Mucosa of descending colon (tissue), 3 donors: ENCODE measurements at places on chromosomes 3 and 15. TPM values are rescaled to one million over a fixed set of nuclear protein-coding genes. Genes with fewer than 3 reads are reported as not detected.
A peak's percentile ranks its signal among the peaks of the same experiment; 100 is the strongest.

- DNase-seq, result no peak
These were observed 329.1 kb upstream of the TPRG1 start for GRCh38 chr3:188842639-188843038.

- peak; percentile 81 for DNase-seq
These were observed 74.6 kb downstream of the PRICKLE2 start for GRCh38 chr3:64150623-64151207.

GCSAM gene
- not detected for total RNA-seq

GRCh38 chr3:23508464-23508863 is 297.3 kb upstream of the UBE2E1 start:
- no peak for DNase-seq

- DNase-seq, result no peak
These were observed 116.7 kb downstream of the FNDC3B start for GRCh38 chr3:172155897-172156585.

PCSK6 gene
- total RNA-seq, result 58.4 TPM

DNA sequence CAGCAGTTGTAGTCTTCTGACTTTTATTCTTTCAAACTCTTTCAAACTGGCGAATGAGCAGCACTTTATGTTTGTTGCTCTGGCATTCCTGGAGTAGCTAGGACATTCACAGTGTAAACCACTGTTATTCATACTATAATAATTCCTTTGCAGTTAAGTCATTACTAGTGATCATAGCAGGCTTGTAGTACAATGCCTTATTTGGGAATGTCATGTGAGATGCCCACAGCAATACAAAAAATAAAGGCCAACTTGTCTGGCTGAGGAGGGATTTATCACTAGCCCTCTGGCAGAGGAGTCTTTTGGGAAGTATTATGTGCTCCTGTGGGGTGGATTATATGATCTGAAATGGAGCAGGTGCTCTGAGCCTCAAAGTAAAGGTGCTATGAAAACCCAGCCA is 197.2 kb downstream of the VGLL3 start:
- DNase-seq, result no peak

ARL6 gene
- 2.2 TPM for total RNA-seq

DNA sequence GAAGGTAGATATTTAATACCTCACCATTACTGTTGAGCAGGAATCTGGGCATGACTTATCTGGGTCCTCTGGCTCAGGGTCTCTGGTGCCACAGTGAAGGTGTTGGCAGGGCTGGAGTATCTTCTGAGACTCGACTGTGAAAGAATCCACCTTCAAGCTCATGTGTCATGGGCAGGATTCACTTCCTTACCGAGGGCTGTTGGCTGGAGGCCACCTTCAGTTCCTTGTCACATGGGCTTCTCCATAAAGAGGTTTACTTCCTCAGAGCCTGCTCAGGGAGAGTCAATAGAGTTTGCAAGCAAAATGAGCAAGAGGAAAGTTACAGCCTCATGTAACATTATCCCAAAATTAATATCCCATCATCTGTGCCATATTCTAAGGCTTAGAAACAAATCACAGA is 459.5 kb downstream of the NR2F2 start:
- DNase-seq, result no peak

ADCY5 gene
- total RNA-seq, result 7.8 TPM

- DNase-seq, result no peak
These were observed 108.3 kb downstream of the SV2B start for GRCh38 chr15:91208371-91208770.

GRCh38 chr15:68379759-68380290 is 52.1 kb downstream of the ITGA11 start:
- no peak for DNase-seq

GRCh38 chr3:16600780-16601536 is 4.3 kb downstream of the DAZL start:
- peak; percentile 69 for DNase-seq

GRCh38 chr15:99021694-99022093 is 14.1 kb upstream of the PGPEP1L start:
- DNase-seq, result no peak

DNA sequence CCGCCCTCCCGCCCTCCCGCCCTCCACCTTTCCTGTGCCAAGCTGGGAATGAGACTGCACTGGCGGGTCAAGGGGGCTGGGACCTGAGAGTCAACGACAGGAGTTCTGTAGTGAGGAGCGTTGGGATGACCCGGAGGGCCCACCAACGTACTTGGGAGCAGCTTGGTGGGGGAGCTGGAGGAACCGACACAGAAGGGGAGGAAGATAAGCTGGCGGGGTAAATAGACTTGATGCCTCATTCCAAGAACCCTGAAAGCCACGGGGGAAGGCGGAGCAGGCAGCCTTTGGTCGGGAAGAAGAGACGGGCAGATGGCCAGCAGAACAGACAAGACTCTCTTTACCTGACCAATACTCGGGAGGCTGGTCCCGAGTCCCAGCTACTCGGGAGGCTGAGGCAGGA is 277 bp downstream of the FMN1 start:
- no peak for DNase-seq

WWTR1 gene
- 20.7 TPM for total RNA-seq

MBD4 gene
- 26.6 TPM for total RNA-seq

DNA sequence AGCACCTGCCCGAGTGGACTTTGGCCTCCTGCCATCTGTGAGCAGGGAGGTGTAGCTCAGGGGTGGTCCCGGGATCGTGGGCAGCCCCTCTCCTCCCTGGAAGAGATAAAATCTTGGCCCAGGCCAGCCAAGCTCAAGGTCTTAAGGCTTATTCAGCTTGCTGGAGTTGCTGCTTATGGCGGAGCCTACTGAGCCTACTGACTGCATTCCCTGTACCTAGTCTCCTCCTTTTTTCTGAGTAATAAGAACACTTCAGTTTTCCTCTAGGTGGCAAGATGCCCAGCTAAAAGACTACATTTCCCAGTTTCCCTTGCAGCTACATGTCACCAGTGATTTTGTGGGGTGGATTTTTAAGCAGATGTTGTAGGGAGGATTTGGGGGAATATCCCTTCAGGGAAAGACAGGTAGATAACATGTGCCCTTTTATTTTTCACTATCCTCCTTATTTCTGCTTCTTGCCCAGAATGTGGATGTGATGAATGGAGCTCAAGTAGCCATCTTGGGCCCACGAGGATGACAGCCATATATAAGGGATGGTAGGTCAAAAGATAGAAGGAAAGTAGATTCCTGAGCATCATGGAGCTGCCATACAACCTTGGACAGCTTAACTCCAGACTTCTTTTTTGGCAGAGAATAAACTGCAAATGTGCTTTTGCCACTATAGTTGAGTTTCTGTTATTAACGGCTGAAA is 41.4 kb upstream of the INSYN1 start:
- no peak for DNase-seq

ASB7 gene
- total RNA-seq, result 20.1 TPM

THAP10 gene
- total RNA-seq, result 1.6 TPM

- DNase-seq, result no peak
These were observed 159.3 kb downstream of the MAGI1 start for GRCh38 chr3:65879372-65879771.

ADAMTS9 gene
- total RNA-seq, result 20.5 TPM
